ENCODE measurements at places on chromosomes 4 and X.

DNA sequence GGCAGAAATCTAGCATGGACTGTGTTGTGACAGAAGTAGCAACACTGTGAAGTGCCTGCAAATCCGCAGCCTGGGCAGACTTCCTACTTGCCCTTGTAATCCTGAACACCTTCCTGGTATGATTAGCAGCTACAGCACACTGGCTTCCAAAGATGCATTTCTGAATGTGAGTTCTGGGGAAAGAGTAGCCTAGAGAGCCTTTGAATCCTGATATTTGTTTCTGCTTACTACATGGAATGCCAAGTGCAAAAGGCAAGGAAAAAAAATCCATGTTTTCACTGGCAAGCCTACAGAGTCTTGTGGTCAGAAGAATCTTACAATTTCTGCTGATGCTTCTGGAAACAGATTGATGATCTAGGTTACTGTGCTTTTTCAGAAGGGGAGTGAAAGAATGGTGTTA is 223.7 kb downstream of the COL25A1 start:
- no peak for DNase-seq

GRCh38 chr4:156173486-156173885 is 219.8 kb upstream of the CTSO start:
- DNase-seq = no peak

DNA sequence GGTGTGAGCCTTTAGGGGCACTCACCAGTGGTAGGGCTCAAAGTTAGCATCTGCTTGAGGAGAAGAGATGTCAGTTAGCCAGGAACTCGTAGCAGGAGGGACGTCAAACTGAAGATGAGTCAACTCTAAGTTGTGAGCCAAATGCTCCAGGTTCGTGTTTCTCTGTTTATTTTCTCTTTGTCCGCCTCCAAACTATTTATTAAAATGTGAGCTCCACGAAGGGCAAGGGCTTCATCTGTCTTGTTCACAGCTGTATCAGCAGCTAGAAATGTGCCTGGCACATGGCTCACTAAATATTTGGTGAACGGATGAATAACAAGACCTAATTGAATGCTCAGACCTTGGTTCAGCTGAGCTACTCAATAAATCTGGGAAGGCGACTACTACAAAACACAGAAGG is 248.9 kb downstream of the BCOR start:
- DNase-seq = no peak

- DNase-seq = no peak
Observed at GRCh38 chr4:183905081-183905592, at the start of gene STOX2. Gene STOX2 (plus strand): TSS chr4:183905307. CDS start chr4:183906791, 1,484 bp downstream.

DNA sequence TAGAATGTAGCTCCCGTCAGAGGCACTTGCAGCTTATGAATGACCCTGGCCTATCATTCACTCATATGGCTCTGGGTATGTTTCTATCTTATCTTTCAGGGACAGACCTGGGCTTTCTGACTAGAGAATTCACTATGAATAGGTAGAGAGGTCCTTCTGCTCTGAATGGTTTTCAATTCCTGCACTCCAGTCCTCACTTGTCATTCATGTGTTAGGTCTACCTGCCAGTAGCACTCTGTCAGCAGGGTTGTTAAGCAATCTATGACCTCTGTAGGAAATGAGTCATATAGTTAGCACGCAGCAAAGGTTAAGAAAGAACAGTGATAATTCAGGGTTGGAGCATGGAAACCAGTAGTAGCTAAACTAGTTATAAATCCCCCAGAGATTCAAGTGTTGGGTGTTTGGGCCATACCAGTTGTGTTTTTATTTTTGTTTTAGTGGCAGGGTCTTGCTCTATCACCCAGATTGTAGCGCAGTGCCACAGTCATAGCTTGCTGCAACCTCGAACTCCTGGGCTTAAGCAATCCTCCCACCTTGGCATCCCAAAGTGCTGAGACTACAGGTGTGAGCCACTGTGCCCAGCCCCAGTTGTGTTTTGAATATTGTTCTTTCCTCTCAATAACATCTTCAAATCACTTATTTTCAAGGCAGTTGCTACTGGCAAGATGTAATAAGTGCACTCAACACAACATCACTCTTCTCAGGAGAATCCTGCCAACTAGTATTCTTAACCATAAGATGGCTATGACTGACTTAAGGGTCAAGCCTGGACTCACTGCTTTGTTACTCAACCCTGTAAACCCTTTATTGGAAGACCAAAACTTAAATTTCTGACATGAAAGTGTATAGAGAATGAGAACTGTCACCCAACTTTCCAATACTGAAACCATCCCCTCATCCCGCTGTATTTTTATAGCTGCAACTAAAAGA is 25.1 kb downstream of the ARL13A start:
- no peak for DNase-seq

DNA sequence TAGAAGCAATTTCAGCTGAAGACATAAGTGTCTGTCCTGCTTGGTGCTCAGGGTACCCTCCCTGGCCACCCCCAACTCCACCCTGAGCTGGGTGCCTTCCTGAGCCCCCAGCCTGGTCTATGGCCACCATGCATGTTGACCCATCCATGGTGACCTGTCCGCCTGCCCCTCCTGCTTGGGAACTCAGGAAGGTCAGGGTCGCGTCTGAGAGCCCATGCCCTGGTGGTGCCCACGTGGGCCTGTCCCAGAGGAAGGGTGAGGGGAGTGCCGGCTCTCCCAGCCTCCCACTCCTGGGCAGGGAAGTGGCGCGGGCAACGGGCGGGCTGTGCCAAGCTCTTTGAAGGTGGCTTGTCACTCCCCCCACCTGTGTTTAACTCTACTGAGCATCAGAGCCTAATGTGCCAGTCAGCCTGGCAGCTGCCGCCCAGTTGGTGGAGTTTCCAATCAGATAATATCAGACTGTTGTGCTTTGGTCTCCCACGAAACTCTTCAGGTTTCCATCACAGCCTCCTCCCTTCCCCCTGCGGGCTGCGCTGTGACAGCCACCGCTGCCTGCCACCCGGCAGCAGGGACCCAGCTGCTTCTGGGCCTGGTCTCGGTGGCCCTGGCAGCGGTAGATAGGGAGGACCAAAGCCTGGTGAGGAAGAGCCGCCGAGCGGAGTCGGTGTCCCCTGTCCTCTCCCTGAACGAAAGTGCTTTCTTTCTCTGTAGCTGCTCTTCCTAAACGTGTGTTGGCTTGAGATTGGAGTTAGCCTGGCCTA is 4.8 kb downstream of the SH3BP2 start:
- DNase-seq = peak; percentile 57

- DNase-seq = no peak
Observed at GRCh38 chr4:7772711-7773385, 166.8 kb downstream of the AFAP1 start.

DNA sequence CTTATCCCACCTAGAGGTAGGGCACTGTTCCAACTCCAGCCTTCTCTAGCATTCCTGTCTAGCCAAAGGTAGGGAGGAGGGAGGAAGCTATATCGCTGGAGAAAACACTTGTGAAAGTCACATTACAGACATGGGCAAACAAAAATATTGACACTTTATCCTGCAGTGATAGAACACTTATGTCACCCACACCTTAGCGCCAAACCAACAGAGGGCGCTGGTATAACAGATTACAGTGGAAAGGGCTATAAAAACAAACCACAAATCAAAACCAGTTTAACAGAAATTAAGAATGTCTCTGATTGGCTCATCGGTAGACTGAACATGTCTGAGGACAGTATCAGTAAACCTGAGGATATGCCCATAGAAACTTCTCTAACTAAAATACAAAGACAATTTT is 451.3 kb downstream of the TLL1 start:
- DNase-seq = no peak

- no peak for DNase-seq
Observed at GRCh38 chrX:10582215-10582733, 38.1 kb downstream of the MID1 start.

DNA sequence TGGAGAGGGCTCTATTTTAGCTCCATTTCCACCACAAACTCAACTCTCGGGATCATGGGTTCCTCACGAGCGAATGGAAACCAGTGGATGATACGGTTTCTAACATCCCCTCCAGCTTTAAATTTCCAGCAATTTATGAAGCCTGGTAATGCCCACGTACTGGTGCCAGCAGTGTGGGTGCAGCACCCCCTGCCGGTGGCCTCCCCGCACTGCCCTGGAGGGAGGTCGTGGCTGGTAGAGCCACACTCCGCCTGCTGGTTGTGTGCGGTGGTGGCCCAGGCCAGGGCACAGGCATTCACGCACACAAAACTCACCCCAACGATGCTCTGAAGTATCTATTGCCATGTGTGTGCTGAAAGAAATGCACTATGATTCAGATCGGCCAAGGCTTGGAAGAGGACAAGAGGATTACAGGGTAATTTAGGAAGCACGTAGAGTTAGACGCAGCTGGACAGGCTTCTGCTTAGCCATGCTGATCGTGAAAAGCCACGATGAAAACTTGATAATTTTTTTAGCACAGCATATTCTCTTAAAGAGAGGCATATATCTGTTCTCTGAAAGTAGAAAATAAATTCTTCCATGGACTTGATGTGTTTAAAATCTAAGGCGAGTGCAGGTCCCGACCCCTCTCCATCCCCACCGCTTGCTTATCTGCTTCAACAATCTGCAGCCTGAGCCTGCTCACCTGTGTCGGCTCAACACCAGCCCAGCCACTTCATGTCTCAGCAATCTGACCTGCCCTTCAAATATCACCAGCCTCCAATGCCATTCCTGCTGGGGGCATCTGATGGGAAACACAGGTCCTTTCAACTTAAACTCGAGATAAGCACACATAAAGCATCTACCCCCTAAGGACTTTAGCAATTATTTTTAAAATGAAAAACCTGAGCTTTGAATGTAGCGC is 59.1 kb downstream of the SCD5 start:
- peak; percentile 2 for DNase-seq

GRCh38 chr4:118834960-118835569 is 861 bp downstream of the SEC24D start:
- DNase-seq = peak; percentile 16

DNA sequence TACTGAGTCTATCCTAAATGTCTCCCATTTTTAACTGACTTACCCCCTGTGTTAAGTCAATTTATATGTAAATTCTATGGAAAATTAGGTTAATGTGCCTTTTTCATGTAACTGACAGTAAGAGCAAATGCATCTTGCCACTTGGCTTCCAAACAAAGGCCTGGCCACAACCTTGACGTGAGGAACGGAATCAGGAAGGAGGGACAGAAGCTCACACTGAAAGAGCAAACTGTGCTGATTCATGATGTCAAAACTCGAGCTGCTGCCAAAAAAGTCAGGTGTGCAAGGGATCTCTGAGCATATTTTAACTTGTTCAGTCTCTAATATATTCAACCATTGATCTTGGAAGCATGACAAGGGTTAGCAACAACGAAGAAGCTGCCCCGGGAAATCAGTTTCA is 35.8 kb downstream of the GPM6A start:
- DNase-seq = no peak

DNA sequence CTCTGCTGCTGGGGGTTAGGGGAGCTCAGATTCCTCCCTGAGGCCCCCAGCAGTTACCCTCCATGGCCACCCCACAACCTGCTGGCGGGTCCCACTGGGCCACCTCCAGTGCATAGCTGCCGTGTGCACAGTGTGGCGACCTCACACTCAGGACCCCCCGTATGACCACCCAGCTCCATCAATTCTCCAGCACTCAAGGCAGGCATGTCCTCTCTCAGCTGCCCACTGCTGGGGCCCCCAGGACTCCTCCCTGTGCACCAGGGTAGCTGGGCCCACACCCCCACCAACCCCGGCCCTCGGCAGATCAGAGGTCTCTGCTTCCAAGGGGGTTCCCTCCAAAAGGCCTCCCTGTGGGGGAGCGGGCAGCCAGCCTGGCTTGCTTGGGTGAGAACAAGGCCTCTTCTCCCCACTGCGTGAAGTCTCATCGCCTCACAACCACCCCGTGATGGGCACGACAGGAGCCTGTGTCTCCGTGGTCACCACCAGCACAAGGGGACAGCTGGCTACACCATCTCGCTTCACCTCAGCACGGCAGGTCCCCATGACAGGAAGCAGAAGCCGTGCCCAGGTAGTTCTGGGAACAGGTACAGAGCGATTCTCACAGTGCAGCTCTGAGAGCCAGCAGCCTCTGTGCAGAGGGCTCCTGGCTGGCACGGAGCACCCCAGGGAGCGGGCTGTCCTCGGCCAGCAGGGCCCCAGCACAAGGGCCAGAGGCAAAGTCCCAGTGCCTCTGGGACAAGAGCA is 4.6 kb upstream of the HAUS3 start:
- DNase-seq = no peak

DNA sequence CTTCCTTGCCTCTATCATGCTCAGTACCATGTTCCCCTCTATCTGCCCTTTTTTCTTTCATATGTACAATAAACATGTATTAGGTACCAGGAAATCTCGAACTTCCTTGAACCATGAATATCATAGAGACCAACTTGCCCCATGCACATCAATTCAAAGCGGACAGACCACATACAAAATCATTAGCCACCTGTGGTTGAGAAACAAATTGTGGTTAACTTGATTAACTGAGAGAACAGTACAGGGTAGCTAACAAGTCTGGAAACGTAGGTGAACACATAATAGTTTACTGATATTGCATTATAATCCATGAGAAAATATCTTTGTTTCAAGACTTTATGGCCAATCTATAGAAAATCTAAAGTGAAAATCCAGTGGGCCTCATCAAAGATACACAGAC is 8.2 kb downstream of the CASP3 start:
- DNase-seq = no peak

DNA sequence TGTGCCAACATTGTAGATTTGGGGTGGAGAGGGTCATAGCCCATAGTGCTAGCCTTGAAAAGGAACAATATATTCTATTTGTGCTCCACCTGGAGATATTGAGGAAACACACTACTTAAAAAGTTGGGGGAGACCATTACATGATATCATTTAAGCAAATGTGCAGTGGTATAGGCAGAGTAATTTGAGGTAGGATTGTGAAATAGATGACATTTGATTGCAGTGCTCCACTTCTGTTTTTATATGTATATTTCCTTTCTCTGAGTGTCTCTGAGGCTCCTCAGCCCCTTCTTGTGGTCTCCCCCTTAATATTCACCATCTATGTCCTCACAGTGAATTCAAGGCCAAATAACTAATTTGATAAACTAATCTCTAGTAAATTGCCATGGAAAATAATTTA is 85.6 kb upstream of the NMU start:
- no peak for DNase-seq

GRCh38 chr4:39103291-39103690 is 41.3 kb downstream of the KLHL5 start:
- DNase-seq = no peak

DNA sequence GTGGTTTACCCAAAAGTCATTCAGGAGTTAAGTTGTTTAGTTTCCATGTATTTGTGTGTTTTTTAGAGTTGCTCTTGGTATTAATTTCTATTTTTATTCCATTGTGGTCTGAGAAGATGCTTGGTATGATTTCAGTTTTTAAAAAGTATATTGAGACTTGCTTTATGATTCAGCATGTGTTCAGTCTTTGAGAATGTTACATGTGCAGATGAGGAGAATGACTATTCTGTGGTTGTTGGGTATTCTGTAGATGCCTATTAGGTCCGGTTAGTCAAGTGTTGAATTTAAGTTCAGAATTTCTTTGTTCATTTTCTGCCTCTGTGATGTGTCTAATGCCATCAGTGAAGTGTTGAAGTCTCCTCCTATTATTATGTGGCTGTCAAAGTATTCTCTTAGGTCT is 249.4 kb downstream of the ARHGAP10 start:
- DNase-seq = no peak

DNA sequence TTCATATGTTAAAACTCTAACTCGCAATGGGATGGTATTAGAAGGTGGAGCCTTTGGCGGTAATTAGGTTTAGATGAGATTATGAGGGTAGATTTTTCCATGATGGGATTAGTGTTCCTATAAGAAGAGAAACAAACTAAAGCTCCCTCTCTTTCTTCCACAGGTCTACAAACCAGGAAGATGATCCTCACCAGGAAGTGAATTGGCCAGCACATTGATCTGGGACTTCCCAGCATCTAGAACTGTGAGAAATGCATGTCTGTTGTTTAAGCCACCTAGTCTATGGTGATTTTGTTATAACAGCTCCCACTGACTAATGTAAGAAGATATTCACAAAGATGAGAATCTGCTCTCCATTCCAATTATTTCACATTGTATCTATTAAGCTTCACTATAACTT is 2266.9 kb downstream of the PCDH7 start:
- no peak for DNase-seq
